SW 1271 (cell line): ENCODE measurements at places on chromosomes 11 and 22.

DNA sequence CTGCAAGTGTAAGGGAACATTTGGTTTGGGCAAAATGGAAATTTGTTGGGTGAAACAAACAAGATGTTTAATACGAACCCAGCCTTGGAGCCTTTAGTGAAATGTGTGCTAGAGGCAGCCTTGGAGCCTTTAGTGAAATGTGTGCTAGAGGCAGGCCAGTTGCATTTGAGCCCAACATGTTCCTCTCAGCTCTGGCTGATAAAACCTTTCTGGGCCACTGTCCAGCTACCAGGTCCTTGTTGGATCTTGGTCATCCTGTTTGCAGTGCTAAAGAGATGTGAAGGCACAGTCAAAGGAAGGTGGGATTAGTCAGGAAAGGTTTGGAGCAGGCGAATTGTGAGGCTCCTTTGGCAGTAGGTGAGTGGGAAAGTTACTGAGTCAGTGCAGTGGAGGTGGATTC is 48.9 kb downstream of the CEP164 start:
- DNase-seq = no peak

GRCh38 chr22:25661073-25661472 is 80.9 kb upstream of the MYO18B start:
- DNase-seq = no peak

GRCh38 chr11:19892387-19892786 is 179.8 kb downstream of the NAV2 start:
- DNase-seq = no peak

DNA sequence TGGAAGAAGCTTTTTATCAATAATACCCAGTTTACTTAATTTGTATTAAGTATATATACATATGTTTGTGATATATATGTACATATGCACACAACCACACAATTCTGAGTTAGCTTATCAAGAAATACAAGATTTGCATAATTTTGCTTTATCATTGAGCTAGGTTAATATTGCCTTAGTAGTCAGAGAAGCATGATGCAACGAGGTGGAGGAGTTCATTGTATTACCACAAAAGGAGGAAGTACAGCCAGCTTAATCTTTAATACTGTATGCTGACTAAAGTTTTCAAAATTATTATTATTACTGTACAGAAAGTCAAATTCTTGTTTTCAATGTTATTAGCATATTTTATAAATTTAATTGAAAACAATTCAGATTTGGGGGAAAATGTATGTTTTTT is 278.4 kb upstream of the PDGFD start:
- no peak for DNase-seq

- DNase-seq = no peak
Measured at GRCh38 chr11:83566950-83567349, 280.8 kb upstream of the CCDC90B start.

DNA sequence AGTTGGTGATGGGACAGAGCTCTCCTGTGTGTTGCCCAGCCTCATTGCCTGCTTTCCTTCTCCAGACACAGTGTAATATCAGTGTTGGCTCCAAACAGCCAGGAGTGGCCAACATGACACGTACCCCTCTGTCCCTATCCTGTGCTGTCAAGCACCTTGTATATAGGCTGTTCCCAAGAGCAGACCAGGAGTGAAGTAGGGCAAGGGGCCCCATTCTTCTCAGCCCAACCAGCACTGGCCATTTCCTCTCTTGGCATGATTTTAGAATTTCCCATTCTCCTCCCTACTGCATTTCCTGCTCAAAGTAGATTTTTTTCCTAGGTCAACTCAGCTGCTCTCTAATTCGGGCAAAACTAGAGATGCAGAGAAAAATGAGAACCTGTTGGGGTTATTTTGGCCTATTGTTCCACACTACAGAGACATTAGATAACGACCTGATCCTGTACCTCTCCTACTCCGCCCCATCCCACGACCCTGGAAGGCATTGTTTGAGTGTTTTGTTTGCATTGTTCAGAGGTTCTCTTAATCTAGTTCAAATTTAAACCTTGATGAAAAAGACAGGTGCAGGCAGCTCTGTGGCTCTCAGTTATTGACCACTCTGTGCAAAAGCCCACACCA is 95.6 kb downstream of the RASSF10 start:
- no peak for DNase-seq

DNA sequence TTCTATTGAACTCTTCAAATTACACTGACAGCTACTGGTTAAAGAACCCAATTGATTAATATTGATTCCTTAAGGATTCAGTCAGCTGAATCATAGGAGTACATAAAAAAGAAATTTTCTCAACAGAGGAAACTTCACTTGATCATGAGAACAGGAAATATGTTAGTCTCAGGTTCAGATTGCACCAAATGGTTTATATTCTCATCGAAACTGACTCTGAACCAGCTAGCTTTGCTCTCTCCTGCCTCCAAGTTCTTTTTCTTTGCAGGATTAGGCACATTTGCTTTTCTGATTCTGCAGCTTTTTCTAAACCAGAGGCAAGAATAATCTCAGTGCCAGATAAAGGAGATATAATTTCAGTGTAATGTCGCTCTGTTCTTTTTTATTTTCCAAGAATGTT is 33.2 kb upstream of the CTSC start:
- DNase-seq = no peak

- DNase-seq = peak; percentile 10
Measured at GRCh38 chr11:86396396-86396795, 21.7 kb downstream of the CCDC81 start.

DNA sequence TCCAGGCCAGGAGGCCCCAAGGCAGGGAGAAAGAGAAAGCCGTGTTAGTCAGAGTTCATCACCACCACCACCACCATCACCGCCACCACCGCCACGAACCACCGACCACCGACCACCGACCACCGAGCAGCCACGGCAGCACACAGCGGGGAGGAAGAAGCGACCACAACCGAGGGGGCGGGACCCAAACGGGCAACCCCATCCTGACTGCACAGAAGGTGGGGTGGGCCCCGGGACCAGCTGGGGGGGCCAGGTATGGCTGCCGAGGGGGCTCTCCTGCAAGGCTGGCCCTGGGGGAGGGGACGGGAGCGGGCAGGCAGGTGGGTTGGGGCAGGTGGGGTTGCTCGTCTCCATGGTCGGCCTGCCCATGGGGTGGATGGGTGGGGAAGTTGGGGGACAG is 34.2 kb downstream of the SYT7 start:
- no peak for DNase-seq

DNA sequence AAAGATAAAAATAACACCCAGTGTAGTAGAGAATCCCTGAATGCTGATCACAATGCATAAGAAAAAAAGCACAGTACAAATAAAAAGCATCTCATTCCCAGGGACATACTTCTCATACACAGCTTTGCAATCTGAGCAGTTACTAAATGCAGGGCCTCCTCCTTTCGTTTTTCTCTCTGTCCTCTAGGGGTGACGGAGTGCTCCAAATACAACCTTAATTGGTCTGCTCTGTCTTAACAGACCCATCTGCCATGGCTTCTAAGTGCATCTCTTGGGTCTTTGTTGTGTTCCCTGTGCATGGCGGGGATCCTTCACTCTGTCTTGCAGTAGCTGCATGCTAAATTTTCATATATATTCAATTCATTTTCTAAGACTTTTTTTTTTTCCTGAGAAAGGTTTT is 1114.2 kb upstream of the RAG2 start:
- no peak for DNase-seq

DNA sequence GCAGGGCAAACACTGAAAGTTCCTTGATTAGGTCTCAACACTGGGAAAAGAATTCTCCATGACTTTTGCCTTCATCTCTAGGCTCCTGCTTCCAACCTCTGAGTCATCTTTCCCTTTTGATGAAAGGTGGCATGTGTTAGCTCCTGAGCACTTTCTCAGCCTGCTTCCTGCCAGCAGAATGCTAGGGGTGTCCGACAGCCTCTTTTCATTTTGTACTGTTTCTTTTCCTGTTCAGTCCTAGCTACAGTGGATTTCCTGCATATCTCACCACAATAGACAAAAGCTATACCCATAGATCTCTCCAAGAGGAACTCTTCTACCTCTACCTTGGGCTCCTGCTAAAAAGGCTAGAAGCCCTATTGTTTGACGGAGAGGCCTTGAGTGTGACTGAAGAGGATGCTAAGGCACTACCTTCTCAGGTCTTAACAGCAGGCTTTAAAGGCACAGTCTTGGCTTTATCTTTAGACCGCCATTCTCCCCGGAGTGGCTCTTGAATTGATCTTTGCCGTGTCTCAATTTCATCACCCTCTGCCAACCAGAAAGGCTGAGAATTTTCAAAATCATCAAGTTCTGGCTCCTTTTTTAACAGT is 145.5 kb downstream of the RBFOX2 start:
- no peak for DNase-seq

- DNase-seq = no peak
Measured at GRCh38 chr11:46800177-46800576, 45.9 kb downstream of the CKAP5 start.

DNA sequence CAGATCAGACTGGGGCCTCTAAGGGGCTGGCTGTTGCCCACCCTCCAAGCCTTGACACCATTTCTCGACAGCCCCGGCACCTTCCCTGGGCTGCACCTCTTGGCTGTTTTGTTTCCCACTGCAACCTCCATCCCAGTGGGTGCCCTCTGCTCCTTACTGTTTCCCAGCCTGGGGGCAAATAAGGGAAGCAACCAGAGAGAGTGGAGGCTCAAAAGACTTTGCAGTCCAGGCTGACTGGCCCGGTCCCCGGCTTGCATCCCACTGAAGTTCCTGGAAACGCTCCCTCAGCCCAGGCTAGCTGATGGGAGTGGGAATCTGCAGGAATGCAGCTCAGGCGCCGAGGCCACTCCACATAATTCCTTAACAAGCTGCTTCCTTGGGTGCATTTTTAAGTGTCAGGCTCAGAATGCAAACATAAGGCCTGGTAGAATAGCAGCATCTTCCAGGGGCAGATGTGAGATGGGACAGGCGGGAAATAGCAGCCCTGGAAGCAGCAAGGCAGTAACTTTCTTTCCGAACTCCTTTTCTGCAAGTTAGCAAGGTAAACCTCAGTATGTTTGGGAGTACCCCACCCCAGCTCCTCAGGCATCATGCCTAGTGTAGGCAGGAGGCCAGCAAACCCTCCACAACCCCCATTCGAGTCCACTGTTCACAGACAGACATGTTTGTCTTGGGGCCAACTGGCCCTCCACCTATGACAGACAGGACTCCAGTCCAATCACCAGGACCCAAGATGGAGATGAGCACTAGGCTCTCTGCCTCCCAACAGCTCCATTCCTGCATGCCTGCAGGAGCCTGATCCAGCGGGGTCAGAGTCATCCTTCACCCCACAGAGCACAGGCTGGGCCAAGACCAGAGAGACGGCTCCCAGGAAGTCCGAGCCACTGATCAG is 39.3 kb downstream of the RPL27A start:
- no peak for DNase-seq

DNA sequence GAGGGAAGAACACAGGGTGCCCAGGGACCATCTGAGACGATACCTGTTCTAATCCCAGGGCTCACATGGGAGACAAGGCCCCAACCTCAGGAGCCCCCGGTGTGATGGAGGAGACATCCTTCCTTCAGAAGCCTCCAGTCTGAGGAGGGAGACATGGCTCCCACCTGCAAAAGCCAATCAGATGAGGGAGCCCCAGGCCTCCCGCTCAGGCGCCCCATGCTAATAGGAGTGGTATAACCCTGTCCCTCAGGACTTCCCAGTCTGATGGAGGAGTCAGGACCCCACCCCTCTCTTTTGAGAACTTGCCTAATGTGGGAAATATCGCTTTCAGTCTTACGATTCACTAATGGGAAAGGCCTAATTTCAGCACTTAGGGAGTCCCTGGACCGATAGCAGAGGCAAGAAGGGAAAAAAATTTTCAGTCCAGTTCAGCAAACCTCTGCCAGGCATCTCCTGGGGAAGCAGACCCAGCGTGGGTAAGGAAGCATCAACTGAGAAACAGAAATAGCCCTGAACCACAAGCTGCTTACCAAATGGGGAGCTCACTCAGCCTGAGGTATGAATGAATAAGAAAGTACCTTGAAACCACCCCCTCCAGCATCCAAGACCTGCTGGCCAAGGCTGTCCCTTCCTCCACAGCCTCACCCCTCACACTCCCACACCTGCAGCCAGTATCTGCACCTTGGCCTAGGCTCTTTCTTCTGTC is 5.9 kb downstream of the ARRB1 start:
- no peak for DNase-seq

DNA sequence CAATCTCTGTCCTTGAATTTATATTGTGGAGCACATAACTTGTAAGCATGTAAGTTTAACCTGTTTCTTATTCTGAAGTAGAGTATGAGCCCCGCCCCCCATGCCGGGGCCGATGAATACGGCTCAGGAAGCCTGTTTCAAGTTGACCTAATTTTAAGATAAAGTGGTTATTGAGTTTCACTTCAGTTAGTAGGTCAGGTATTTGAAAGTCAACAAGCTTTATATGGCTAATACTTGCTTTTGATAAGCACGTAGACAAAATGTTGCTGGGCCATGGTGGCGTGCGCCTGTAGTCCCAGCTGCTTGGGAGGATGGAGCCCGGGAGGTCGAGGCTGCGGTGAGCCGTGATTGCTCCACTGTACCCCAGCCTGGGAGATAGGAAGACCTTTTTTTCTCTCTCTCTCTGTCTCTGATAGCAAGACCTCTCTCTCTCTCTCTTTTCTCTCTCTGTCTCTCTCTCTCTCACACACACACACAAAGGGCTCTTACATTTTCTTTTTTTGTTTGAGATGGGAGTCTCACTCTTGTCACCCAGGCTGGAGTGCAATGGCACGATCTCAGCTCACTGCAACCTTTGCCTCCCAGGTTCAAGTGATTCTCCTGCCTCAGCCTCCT is 14.4 kb downstream of the YWHAH start:
- DNase-seq = no peak

DNA sequence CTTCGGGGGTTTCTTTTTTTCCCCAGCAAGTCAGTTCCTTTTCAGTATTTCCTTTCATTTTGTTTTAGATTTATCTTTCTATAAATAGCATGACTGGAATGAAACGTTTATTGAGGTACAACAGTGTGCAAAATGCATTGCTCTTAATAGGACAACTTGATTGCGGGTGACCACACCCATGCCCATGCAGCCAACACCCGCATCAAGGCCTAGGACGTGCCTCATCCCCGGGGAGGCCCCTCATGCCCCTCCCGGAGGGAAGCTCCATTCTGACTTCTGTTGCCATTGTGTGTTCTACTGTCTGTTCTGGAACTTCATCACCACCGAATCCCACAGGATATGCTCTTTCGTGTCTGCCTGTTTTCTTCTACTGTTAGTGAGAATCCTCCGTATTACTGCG is 82.2 kb downstream of the RPS6KA4 start:
- DNase-seq = no peak

- no peak for DNase-seq
Measured at GRCh38 chr11:105520706-105521345, 89.0 kb upstream of the GRIA4 start.

GRCh38 chr11:95544095-95544856 is 245.3 kb downstream of the FAM76B start:
- no peak for DNase-seq

DNA sequence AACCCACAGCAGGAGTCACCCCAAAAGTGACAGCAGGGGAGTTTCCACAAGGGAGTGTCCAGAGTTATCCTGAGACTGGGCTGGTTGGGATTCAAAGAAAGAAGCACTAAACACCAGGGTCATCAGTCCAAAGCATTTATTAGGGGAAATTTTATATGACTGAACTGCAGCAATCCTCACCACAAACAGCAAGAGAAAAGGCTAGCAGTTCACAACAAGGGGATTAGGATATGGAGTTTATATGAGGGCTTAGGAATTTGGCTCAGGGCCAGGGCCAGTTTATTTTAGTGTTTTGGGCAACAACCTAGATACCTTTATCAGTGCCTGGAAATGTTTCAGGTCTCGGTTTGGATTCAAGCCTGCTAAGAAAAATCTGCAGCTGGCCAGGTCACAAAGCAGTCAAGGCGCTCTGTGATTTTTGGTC is 4.6 kb upstream of the TMEM126A start:
- DNase-seq = no peak
